Upper lobe of right lung (tissue), 1 donor: ENCODE measurements at places on chromosomes 7 and 10.

- DNase-seq: no peak
Observed at GRCh38 chr7:22468609-22469008, 31.4 kb downstream of the STEAP1B start.

DNA sequence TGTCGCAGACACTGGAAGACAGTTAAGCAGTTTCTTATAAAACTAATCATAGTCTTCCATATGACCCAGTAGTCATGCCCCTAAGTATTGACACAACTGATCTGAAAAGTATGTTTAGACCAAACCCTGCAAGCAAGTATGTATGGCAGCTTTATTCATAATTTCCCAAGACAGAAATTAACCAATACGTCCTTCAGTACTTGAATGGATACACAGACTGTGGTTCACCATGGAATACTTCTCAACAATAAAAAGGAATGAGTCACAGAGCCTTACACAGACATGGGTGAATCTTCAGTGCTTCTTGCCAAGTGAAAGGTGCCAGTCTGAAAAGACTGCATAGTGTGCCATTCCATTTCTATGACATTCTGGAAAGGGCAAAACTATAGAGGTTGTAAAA, 50.2 kb upstream of the AKR1E2 start:
- DNase-seq: no peak

DNA sequence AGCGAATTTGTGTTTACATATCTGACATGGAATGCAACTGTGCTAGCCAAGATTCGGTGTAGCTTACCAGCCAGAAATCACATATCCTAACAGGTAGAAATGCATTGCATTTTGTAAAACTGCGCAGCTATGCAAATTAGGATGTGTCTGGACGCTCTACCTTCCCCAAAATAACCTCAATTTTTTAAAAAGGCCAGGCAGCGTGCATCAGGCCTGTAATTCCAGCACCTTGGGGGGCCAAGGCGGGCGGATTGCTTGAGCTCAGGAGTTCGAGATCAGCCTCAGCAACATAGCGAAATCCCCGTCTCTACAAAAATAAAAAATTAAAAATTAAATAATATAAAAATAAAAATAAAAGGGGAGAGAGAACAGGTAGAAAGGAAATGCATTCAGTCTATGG, 305.0 kb downstream of the TYW1 start:
- no peak for DNase-seq

GRCh38 chr10:86862786-86863483, 94.5 kb downstream of the MMRN2 start:
- no peak for DNase-seq

DNA sequence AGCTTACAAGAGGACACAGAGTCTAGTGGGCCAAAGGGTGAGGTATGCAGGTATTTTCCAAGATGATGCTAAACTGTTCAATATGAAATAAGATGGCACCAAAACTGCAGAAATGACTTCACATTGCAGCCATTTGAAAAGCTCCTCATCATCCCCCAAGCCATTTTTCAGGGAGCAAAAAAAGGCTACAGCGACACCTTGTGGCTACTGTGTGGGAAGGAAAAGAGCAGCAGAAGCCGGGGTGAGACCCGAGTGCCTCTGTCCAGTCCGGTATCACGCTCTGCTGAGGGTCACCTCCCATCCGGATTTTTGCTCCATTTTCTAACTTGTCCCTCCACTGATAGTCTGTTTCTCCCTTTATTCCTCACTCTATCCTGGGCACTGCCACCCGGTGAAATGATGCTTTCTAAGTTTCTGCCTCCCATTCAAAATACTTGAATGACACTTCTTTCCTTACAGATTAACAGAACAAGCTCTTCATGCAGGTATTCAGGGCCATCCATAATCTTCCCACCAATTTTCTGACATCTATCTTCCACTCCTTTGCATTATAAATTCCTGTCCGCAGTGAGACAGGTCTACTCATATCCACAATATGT, 220.2 kb downstream of the DGKI start:
- DNase-seq: no peak

- DNase-seq: no peak
Observed at GRCh38 chr7:30166155-30166840, 31.5 kb downstream of the MTURN start.
